ENCODE measurements at places on chromosomes 12 and 14.

DNA sequence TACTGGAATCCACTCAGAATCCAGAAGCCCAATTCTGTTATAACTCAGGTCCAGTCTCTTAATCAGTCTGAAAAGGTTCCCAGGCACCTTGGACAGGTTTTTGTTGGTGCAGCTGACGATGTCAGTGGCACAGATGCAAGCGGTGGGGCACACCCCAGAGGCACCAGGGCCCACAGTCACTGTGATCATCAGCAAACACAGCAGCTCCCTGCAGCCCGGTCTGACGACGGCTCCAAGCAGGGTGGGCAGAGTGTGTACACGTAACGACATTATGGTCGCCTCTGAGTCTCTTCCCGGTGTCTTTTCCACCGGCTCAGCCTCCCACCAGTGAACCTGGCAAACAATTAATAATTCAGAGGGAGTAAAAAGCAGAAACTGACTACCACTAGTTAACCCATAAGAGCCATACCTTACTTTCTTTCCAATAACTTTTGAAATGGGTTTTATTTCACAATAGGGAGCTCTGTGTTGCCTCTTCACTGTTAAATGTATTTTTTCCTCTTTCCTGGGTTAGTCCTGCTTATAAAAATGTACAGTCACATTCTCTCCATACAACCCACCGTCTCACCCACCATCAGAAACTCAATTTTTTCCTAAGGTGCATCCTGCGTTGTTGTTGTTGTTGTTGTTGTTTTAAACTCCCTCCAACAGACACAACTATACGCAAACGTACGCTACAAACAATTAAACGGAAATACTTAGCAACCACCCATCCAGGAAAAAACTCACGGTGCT, 521 bp upstream of the PCED1B start:
- DNase-seq = no peak

DNA sequence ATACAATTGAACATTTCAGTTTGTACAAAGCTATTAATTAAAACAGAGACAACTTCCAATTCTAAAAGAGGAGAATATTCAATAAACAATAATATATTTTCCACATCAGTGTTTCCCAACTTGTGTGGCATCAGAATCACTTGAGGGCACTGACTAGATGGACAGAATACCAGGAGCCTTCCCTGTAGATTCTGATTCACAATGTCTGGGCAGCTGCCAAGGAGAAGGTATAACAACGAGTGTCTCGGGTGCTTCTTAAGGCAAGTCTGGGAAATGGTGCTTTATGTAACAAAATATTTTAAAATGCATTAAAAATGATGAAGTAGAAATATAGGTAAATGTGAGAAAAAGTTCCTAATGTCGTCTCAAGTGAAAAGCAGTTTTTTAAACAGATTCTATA, 26.2 kb downstream of the GALC start:
- DNase-seq = no peak

DNA sequence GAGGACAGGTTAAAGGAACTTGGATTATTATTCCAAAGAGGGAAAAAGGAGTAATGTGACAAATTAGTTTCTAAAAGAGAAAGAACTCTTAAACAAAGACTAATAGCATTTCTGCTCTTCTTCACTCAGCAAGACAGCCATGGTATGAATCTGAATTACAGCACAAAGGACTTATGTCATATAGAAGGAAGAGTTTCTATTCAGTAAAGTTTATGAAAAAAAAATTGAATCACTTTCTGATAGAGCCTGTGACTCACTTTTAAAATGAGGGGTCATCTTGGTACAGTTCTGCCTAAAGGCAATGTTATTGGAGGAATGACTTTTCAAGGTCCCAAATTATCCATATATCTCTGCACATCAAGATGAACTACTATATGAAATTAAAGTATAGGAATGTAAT, 101.7 kb downstream of the DUSP6 start:
- DNase-seq = no peak

GRCh38 chr12:54039417-54040147, 6.7 kb downstream of the HOXC5 start:
- DNase-seq = no peak

DNA sequence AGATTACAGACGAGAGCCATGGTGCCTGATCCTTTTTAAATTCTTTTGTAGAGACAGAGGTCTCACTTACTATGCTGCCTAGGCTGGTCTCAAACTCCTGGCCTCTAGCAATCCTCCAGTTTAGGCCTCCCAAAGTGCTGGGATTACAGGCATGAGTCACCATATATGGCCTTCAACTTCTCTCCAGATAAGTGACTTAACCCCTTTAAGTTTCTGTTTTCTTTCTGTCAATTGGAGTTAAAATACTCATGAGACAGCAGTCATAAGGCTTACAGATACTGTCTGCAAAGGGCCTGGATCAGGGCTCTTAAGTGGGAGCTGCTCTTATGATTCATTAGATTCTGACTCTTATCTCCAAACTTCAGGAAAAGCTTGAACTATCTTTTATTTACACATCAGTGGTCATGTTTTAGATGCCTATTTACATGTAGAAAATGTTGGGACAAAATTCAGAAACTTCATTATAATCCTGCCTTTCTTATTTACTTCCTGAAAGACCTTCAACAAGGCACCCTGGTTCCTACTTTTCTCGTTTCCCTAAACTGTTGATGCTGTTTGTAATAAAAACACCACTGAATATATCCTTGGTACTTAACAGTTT, 271.5 kb upstream of the TBX3 start:
- DNase-seq = no peak

DNA sequence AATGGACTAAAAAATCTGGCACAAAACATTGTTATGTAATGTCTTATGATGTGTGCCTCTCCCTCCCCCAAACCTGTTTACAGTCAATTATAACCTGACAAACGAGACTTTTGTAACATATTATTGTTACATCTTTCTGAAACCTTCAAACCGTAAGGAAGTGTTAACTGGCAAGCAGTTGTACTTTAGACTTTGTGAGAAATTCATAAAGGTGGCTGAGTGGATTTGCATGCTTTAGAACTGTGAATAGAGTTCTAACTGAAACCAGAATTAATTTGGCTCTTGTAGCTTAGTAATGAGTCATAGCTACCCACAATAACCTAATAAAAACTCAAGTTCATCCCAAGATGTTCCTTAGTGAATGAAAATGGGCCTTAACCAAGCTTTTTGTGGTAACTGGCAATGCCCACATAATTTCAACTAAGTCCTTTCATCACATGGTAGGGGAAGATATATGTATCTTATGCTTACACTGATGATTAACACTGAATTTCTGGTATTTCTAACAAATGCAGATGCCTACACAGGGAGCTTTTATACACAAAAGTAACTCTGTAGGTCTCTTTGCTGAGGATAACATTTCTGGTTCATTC, 29.7 kb downstream of the RAD9B start:
- DNase-seq = peak; percentile 76

DNA sequence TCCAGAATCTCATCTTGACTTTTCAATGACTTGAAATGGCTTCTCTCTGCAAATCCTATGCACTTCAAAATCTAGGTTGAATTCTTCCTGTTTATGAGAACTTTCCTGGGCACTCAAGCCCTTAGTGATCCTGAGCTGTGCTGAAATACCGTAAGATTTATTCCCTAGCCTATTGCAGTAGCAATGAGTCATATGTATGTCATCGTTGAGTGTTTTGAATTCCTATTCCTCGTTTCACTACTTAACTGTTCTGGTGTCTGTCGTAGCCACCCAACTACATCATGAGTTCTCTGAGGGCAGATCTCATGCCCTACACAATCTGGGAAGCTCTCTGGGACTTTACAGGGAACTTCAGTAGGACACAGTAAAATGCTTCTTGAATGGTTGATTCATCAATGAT, 190.8 kb upstream of the TMEM132C start:
- DNase-seq = no peak

- peak; percentile 30 for DNase-seq
These were observed 5.9 kb upstream of the RERG start for GRCh38 chr12:15227004-15227679.

DNA sequence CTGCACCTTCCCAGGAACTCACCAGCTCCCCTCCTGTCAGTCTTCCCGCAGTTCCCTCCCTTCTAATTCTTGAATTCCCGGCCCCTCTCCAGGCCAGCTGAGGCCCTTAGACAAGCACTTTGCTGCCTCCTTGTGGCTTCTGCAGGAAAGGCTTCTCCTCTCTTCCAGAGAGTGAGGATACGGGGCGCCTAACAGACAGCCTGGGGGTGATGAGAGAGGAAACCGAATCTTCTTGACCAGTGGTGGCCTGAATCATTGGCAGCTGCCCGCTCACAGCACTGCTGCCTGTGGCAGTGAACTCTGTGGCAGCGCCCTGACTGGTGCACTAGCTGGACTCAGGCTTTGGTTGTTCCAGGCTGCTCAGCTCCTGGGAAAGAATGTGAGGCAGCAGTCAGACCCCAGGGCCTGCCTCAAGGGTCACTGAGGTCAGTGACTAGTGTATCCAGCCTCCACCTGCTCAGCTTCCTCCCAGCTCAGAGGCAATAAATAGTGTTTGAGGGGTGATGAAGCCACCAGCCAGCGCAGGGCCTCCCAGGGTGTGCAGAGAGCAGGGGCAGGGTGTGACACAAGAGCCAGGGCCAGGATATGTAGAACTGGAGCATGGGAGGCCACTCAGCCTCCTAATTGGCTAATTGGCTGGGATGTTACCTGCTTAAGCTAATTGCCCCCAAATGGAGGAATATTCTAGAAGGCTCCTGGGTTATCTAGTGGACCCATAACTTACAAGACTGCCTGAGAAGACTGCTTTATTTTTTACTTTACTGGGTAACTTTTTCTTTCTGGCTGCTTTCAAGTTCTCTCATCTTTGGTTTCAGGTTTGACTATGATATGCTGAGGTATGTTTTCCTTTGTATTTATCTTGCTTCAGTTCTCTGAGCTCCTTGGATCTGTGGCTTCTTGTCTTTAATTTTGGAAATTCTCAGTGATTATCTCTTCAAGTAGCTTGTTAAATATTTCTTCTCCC, 12.9 kb upstream of the MCRS1 start:
- DNase-seq = peak; percentile 79

DNA sequence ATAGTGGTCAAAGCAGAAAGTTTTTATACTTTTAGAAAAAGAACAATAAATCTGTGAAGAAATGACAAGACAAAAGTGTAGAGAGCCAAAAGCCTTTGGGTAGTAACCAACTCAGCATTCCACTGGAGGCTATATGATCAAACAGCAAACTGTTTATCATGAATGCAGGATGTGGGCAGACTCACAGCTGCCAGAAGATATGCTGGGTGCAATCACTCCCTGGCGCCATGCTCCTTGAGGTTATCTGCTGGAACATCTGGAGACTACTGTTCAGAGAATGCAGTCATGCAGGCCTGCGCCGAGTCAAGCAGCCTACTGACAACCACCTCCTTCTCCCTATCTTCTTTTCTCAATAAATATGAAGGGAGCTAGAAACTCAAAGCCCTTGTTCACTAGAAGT, 49.0 kb upstream of the SLC8A3 start:
- no peak for DNase-seq

DNA sequence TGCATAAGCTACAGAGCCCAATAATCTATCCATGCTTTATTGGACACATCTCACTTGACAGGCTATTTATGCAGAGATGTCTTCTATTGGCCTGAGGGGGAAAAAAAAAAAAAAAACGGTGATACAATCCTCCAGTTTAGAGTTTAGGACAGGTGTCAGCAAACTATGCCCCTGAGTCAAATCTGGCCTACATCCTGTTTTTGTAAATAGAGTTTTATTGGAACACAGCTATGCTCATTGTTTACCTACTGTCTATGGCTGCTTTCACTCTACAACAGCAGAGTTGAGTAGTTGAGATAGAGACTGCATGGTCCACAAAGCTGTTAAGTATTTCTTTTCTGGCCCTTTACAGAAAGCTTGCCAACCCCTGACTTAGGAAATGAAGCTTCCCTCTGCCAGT, 403.1 kb downstream of the C12orf75 start:
- no peak for DNase-seq

GRCh38 chr12:106131676-106132075, 7.1 kb downstream of the NUAK1 start:
- DNase-seq = no peak

- DNase-seq = no peak
These were observed 1399.1 kb downstream of the LRFN5 start for GRCh38 chr14:43005807-43006206.

GRCh38 chr12:123131879-123132402, 18.9 kb downstream of the PITPNM2 start:
- no peak for DNase-seq

DNA sequence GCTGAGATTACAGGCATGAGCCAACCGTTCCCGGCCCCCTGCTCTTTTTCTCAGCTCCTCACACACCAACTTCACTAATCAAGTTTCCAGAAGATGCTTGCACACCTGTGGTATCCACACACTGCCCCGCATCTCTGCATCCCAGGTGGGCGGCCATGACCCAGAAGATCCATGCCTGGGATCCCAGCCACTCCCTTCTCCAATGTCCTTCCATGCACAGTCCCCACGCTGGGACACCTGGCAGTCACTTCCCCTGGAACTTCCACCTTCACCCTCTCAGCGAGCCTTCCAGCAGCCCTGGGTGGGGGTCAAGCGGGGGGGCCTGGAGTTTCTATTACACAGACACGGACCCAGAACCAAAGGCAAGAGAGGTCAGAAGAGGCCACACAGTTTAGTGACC, 107.8 kb downstream of the CALM1 start:
- no peak for DNase-seq

- no peak for DNase-seq
These were observed 319.0 kb upstream of the RTL1 start for GRCh38 chr14:101222362-101223070.

DNA sequence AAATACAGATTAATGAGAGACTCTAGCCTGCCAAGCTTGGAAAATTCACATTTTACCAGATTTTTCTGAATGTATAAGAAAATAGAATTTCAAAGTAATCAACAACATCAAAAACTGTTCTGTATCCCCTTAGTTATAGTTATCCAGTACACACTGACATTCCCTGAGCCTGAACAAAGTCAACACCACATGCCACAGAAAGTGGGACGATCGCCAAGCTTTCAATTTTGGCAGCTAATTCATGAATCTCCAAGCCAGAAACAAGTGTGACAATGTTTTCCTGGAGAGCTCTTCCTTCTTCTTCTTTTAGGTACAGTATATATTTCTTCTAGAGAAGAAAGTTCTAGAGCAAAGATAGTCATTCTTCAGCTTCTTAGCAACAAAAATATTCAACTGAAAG, 290.2 kb downstream of the PRKD1 start:
- DNase-seq = no peak

- DNase-seq = no peak
These were observed 8.5 kb downstream of the CRACR2A start for GRCh38 chr12:3744229-3744901.
